ENCODE measurements at places on chromosomes 7 and 10.

GRCh38 chr10:65313406-65313805 is 1612.4 kb upstream of the LRRTM3 start:
- no peak for DNase-seq

GRCh38 chr7:114422507-114423501 is 8.2 kb downstream of the FOXP2 start:
- DNase-seq = no peak

- DNase-seq = no peak
These were observed 113.7 kb downstream of the SFMBT2 start for GRCh38 chr10:7297094-7297493.

DNA sequence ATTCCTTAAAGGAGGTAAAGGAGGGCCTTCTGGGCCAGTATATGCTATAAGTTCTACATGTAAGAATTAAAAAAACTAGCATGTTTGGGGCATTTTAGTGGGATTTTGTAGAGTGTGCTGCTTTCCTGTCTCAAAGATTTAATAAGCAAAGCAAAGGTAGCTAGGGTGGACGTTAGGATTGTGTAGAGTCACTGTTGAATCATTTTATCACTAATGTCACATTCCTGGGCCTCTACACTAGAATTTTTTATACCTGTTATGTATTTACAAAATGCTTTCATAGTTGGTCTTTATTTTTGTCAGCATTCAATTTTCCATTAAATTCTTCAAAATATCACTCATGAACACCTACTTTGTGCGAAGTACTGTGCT is 139.4 kb upstream of the PHYHIPL start:
- DNase-seq = no peak

GRCh38 chr7:9083837-9084236 is 650.4 kb downstream of the NXPH1 start:
- no peak for DNase-seq

- DNase-seq = no peak
These were observed 664.3 kb upstream of the FOXK1 start for GRCh38 chr7:4017785-4018184.

- no peak for DNase-seq
These were observed 176.2 kb upstream of the CDCA7L start for GRCh38 chr7:22121702-22122474.

DNA sequence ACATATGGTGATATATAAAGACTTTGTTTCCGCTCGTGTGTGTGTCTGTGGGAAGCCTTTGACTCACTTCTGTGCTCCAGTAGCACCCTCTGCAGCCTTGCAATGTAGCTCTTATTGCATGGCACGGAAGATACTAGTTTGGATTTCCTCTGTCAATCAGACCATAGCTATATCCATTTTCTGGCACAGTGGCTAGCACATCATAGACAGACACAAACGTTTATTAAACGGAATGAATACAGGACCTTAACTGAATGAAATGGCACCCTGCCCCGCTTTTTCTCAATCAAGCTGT is 124.0 kb upstream of the PTPN20 start:
- DNase-seq = no peak

DNA sequence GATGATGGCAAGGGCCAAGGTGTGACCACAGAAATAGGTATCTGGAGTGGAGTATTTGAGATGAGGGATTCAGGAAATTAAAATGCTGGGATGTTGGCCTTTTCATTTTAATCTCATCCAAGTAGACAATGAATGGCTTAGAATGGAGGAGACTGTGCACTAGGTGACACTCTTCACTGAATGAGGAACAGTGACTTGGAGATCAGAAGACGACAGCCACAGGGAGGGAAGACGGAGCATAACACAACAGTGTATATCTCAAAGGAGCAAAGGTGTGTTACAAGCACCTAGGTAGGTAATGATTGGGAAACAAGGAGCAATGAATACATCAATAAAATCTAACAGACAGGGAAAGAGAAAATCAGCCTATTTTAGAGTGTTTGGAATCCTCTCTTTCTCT is 4.1 kb upstream of the TAX1BP1 start:
- DNase-seq = no peak

GRCh38 chr10:29181936-29182335 is 106.9 kb upstream of the LYZL1 start:
- DNase-seq = no peak

GRCh38 chr7:18566829-18567228 is 71.3 kb downstream of the HDAC9 start:
- no peak for DNase-seq

- DNase-seq = peak; percentile 38
These were observed 88.4 kb downstream of the BEND7 start for GRCh38 chr10:13440185-13441061.

GRCh38 chr7:5437987-5438386 is 14.4 kb upstream of the TNRC18 start:
- DNase-seq = no peak

- no peak for DNase-seq
These were observed 99.9 kb upstream of the JAZF1 start for GRCh38 chr7:28280516-28280915.

- DNase-seq = no peak
These were observed 30.0 kb downstream of the GTF2IRD1 start for GRCh38 chr7:74483402-74484336.

GRCh38 chr7:51067757-51068156 is 248.9 kb downstream of the COBL start:
- peak; percentile 20 for DNase-seq

GRCh38 chr7:128454808-128455542 is 703 bp upstream of the HILPDA start:
- no peak for DNase-seq

GRCh38 chr10:126561294-126561920 is 109.1 kb downstream of the C10orf90 start:
- DNase-seq = no peak

GRCh38 chr7:151271699-151272355 is 23.3 kb upstream of the SMARCD3 start:
- no peak for DNase-seq

DNA sequence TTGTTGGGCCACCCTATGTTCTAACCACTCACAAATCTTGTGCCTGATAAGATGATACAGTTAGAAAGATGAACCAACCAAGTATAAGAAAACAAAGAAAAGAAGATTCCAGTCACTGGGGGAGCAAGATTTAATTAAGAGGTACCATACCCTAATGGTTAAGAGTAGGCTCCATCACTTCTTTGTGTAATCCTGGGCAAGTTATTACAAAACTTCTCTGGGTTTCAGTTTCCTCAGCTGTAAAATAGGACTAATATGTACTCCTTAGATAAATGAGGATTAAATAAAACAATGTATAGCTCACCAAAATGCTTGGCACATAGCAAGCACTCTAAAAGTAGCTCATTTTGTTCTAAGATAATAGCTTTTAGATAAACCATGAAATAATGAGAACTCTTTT is 58.5 kb downstream of the ATAD1 start:
- DNase-seq = no peak

GRCh38 chr10:77562742-77563141 is 74.9 kb downstream of the KCNMA1 start:
- no peak for DNase-seq

- DNase-seq = no peak
These were observed 47.2 kb downstream of the PYROXD2 start for GRCh38 chr10:98367604-98368451.

DNA sequence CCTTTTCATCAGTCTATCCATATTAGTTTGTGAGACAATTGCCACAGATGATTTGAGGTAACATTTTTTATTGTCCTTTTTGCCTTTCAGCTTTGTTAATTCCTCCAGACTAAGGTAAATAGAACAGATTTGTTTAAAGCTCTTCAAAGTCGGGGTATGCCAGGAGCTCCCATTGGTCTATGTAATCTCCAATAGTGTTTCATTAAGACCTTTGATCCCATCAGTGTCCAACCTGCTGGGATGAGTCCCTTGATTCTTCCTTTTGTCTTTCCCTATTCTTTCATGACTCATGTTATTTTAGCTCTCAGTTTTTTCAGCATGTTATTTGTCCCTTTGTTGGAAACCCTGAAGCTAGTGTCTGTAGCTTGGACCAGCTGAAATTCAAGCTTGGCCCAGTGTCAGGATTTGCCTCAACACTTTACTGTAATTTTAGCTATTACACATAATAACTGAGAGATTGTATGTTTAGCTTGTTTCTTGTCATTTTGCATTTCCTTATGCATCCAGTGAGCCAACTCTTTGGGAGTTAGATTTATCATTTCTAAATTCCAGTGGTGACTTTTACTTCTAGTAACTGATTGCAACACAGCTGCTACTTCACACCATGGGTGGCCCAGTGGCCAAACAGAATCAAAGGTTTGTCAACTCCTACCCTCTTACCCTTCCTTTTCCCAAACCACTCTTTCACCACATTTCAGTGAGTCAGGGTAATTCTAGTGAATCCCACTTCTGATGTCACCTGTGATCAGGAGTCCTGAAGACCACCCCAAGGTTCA is 15.3 kb downstream of the AGBL3 start:
- no peak for DNase-seq

DNA sequence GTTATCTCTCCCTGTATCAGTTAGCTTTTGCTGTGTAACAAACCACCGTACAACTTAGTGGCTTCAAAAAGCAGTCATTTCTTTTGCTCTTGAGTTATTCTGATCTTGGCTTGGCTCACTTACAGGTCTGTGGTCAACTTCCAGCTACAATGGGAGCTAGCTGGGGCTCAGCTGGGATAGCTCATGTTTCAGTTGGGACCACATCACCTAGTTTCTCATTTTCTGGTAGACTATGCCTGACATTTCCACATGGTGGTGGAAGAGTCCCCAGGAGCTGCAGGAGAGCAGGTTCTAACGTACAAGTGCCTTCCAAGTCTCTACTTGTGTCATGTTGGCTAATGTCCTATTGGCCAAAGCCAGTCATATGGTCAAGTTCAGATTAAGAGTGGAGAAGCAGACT is 25.8 kb upstream of the PIP4K2A start:
- no peak for DNase-seq

DNA sequence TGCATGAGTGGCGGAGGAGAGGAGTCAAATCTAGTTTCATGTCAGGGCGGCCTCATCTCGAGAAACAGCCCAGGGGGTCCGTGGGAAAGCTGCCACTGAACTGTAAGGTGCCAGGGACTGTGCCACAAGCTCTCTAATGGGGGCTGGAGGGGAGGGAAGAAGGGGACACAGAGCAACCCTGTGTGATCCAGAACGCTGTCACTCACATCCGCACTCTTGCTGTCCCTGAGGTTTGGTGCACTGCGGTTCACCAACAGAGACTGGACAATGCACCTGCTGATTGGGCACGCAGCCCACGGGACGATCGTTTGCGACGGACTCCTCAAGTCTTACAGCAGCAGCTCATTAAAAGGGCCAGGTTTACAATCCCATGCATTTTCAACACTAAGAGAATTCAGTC is 47.7 kb downstream of the AMZ1 start:
- no peak for DNase-seq

GRCh38 chr7:116798232-116798631 is 64.2 kb upstream of the CAPZA2 start:
- no peak for DNase-seq

- no peak for DNase-seq
These were observed 85.3 kb upstream of the YAE1 start for GRCh38 chr7:39480901-39481300.

DNA sequence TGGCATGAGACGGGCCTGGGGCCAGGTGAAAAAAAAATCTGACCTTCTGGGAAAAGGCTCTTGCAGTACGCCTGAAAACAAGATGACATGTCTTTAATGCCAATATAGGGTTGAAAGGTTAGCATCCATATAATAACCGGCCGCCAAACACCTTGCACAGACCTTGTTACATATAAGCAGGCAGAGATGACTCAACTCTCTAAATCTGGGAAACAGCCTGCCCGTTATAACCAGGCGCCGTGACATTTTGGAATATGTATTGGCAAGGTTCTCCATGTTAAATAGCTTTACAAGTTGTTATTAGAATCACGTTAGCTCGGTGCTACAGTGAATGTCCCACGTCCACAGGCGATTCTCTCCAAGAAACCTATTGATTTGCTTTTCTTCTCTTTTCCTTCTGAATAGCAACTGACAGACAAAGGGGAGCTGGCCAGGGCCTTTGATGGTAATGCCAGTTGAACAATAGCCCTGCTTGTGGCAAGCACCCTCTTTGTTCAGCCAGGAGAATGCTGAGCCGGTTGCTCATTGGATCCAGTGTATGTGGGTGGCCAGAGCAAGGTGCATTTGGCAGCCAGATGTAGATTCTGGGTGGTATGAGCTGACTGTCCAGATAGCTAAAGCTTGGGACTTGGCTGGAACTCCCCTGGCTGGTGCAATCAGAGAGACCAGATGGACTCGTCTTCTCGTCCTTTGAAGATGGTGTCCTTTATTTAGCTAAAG is 80.1 kb upstream of the AUTS2 start:
- no peak for DNase-seq

GRCh38 chr10:23695825-23696420 is 257.0 kb downstream of the OTUD1 start:
- DNase-seq = no peak

DNA sequence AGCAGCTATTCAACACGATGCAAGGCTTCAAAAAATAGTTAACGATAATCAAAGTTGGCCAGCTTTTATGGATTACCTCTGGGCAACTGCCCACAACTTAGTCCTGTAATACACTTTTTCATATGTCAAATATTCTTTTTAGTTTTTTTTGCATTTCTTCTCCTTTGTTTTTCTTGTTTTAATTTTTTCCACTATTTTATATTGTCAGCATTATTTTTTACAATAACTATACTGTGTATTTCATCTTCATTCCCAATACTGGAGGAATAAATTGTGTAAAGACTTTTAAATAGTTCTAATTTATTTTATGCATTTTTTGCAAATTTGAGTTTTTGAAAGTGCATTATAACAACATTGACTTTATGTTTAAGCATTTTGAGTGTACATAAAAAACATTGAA is 18.5 kb upstream of the CTAGE4 start:
- DNase-seq = no peak

DNA sequence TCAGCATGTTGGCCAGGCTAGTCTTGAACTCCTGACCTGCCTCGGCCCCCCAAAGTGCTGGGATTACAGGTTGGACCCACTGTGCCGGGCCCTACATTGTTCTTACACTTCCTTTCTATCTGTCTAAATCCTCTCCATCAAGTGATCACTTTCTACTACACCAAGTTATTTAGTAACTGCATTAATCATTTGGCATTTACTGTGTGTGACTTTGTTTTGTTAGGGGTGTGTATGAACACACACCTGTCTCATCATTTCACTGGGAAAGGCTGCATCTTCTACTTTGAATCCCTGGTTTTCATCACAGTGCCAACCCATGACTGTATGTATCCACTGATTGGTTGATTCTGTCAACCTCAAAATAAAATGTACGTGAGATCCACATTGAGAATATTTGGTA is 23.0 kb upstream of the CCDC71L start:
- no peak for DNase-seq

DNA sequence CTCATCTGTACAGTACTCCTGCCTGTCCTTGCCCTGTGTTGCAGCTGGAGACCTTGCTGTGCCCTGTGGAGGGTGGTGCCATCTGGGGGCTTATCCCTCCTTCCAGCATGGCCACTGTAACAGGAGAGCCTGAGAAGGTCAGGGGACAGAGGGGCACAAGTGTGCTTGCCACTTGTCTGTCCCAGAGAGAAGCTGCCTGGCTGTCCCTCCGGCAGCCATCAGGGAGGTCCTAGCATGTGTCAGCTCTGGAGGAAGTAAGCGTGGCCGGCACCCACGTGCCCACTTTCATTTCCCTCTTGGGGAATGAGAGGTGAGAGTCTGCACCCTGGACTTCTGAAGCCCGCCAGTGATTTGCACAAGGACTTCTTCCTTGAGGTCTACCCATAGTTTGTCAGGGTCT is 97.0 kb upstream of the PPIF start:
- no peak for DNase-seq

- DNase-seq = no peak
These were observed 155.1 kb upstream of the GHITM start for GRCh38 chr10:83984256-83984640.

- DNase-seq = no peak
These were observed 131.4 kb downstream of the SRPK2 start for GRCh38 chr7:105257338-105257737.
